Activated CD4-positive, alpha-beta memory T cell treated with anti-CD3 and anti-CD28 coated beads for 36 hours (primary cell): ENCODE measurements at places on chromosomes 16 and 17. TPM values are rescaled to one million over a fixed set of nuclear protein-coding genes. Genes with fewer than 3 reads are reported as not detected.

DNA sequence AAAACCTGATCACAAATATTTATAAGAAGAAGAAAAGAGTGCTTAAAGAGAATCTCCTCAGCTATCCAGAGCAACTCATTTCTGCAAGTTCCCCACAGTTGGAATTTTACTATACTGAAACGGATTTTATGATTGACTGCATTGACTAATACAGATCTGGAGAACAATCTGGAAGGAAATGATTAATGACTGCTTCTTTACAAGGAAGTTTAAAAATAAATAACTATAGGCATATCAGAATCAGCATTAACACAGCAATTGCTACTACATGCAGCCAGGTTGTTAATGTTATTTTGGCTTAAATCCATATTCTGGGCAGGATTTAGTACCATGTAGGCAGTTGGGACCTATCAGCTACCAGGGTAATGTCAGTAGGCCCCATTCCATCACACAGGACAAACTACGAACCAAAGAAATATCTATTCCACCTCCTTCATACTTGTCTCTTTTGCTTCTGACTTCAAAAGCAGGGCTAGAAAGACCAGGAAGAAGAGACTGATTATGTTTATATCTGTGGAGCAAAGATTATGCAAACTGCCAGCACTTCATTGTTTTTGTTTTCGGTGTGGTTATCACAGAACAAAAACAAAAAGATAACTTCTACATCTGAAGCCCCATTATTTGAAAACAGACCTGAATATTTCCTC, 3.9 kb downstream of the SKAP1 start:
- no peak for DNase-seq

DNA sequence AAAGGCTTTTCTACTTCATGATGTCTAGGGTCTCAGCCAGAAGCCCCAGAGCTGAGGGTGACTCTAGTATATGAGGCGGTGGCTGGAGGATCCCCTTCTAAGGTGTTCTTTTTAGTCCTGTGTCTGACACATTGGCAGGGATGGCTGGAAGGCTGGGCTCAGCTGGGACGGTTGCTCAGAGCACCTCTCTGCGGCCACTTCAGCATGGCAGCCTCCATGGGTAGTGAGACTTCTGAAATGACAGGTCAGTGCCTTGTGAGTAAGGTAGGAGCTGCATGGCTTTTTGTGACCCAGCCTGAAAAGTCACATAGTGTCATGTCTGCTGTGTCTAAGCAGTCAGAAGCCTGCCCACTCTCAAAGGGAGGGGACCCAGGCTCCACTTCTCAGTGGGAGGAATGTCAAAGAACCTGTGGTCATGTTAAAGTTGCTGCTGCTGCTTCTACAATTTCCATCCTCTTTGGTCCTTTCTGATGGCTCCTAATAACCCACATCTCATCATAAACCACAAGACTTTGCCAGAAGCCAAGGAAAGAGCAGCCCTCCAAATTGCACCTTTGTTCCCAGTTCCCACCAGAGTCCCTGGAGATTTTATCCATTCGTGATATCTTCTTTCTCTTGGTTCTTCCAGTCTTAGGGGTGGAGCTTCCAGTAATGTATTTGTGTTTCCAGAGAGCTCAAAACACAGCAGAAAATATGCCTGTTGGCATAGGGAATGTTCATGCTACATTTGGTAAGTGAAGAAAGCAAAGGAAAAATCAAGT, 15.4 kb upstream of the KCNG4 start:
- no peak for DNase-seq

DNA sequence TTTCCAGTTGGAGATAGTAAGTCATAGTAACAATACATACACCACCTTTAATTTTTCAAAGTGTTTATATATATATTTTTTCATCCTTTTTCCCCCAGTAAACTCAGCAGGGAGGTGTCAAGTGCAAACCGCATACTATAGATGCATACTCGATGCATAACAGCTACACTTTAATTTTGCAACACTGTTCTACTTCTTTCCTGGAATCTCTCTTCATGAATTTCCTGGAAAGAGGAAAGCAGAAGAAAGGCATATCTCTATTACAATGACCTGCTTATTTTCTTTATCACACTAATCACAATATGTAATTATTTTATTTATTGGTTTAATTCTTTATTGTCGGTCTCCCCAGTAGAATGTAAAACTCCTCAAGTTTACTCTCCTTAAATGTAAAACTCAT, 140.0 kb downstream of the SNX11 start:
- DNase-seq, result no peak

GRCh38 chr17:6506679-6507231, 49.6 kb downstream of the PITPNM3 start:
- DNase-seq, result no peak

DNA sequence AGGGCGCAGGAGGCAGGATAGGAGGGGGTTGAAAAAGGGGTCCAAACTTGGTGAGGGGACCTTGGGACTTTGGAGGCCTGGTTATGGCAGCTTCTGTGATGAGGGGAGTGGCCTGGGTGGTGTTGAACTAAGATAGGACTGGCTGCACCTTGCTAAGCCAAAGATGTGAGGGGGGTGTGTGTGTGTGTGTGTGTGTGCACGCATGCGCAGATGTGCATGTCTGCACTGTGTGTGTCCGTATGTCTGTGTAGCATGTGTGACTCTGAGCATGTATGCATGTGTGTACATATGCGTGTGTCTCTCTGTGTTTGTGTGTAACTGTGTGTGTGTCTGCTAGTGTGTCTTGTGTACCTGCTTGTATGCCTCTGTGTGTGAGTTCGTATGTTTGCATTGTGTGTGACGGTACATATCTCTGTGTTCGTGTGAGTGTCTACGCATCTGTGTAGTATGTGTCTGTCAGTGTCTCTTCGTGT, 4.1 kb downstream of the SLC16A5 start:
- no peak for DNase-seq

DNA sequence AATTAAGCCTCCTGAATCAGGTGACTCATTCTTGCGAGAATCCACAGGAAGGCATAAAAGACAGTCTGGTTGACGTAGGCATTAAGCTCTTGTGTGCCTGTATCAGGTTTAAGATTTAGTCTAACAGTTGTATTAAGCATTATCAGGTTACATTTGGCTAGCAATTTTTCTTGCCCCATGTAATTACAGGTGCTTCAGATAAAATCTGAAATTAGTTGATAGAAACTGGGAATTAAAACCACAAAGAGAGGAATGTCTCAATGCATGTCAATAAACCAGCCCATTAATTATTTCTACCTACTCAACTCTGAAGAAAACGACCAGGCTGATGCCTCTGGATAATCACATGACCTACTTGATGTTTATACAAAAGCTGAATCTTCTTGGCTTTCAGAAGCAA, 217.2 kb downstream of the CA10 start:
- no peak for DNase-seq

Gene TSPOAP1
- total RNA-seq, result 22.7 TPM

GRCh38 chr17:65228734-65229620, 91.8 kb downstream of the RGS9 start:
- DNase-seq, result peak; percentile 76

Gene SLC5A10
- total RNA-seq, result not detected

Gene TNK1
- total RNA-seq, result 3.7 TPM

- DNase-seq, result peak; percentile 12
Measured at GRCh38 chr17:40532520-40533253, 31.3 kb upstream of the TNS4 start.

DNA sequence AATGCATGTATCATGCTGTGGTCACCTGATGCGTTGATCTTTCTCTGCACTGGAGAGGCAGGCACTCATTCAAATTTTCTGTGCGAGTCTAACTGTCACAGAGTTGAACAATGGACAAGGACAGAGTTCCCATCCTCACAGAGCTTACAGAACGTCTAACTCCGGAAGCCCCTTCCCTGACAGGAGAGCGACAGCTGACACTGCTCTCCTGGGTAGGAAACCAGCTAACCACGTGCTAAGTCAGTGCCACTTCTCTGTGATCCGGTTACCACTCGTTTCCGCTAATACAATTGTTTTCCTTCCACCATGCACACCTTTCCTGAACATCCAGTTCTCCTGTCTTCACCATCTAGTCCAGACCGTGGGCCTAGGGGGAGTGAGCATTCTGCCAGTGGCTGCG, 11.3 kb downstream of the KLHDC4 start:
- no peak for DNase-seq

DNA sequence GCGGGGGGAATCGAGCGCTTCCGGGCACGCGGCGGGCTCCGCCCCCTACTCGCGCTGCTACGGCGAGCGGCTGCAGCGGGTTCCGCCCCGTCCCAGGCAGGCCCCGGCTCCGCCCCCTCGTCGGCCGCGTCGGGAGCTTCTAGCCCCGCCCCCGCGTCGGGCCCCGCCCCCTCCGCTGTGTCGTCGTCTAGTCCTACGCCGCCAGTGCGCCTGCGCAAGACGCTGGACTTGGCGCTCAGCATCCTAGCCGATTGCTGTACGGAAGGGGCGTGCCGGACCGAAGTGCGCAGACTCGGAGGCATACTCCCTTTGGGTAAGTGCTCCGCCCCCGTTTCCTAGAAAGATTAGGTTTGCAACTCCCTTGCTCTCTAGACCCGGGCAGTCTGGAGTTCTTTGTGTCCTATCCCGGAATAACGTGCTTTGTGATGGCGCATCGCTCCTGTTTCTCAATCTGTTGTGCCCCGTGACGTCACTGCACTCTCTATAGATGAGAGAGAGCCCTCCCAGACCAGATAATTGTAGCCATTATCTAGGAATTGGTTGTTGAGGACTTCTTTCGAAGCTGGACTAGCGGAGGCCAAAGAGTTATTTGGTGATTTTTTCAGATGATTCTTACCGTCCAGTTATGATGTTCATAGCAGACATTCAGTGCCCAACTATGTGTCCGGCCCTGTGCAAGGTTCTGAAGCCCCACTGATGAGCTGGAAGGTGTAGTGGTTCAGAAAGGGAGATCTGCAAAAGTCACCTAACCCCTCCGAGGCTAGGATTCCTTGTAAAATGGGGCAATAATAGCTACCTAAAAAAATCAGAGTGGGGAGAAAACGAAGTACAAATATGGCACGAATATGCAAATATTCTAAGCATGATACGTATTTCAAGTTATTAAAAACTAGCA, 633 bp downstream of the ARMC5 start:
- DNase-seq, result peak; percentile 100

Gene HP
- not detected for total RNA-seq

DNA sequence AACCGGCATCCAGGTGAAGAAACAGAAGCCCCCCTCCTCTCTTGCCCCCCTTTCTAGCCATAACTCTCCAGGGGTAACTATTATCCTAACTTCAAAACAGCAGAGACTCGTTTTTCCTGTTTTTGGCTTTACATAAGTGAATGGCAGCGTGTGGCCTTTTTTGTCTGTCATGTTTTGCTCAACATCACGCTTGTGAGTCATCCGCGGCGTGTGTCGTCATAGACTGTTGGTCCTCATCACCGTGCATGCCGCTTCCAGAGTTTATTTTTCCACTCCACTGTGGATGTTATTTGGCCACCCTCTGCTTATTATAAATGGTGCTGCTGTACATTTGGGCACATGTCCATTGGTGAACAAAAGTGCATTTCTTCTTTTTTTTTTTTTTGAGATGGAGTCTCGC, 52.6 kb downstream of the ERN1 start:
- DNase-seq, result no peak

Gene UMOD
- total RNA-seq, result not detected

Gene CDIP1
- total RNA-seq, result 25.7 TPM

DNA sequence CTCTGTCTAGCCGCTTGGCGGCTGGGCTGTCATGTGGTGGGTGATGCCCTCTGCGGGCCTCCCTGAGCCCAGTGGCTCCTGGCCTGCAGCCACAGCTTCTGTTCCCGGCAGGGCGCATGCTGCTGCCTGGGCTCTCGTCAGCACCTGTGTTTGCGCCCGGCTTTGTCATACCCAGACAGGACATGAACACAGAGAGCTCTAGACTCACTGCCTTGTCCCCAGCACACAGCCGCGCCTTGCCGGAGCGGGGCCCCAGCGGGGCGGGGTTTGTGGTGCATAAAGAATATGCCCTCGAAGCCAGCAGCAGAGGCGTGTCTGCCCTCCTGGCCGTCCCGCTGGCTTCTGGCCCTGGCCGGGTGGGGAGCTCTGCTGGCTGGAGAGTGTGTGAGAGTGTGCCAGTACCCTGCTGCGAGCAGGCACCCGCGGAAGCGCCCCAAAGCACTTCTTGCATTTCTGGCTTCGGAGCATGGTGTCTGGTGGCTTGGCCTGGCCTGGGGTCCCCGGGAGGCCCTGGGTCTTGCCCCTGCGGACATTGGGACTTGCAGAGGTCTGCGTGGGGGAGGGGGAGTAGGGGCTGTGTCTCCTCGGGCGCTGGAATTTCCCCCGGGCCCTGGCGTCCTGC, 14.4 kb downstream of the ASPSCR1 start:
- DNase-seq, result no peak

DNA sequence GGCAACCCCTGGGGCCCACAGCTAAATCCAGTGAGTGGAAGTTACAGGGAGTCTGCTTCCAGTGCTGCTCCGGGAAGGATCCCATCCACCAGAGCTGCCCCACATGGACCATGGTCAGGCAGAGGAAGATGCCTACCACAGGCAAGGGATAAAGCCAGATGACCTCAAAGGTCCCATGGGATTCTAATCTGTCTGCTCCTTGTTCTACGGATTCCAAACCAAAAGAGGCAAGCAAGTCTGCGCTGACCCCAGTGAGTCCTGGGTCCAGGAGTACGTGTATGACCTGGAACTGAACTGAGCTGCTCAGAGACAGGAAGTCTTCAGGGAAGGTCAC, 1.4 kb downstream of the CCL4L2 start:
- no peak for DNase-seq

DNA sequence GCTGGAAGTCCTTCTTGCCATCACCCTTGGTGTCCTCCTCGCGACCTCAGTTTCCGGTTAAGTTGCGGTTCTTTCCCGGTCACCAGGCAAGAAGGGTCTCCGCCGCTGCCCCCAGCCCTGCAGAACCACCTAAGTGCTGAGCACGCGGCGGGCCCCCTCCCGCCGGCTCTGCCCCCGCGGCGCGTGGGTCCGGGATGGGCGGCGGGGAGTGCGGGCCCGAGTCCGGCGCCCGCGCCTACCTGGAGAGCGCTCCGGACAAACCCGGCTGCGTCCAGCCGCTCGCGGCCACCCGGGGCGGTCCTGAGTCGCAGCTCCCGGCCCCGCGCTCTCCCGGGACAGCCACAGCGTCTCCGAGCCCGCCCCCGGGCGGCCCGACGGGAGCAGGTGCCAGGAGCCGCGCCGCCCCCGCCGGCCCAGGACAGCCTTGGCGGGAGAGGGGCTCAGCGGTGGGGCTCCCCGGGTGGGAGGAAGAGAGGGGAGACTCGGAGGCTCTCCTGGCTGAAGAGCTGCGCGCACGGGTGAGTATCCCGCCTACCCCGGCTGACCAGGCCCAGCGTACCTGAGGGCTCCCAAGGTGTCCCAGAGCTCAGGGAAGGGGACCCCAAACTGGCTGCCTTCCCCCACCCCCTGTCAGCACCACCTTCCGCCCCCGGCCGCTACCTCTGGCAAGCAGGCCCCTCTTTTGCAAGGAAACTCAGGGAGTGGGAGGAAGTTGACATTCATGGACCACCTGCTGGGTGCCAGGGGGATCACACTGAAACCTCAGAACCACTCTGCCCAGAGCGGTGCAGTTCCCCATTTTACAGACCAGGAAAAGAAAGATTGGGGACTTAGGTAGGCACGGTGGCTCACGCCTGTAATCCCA, 22.2 kb upstream of the C17orf113 start:
- DNase-seq, result no peak

GRCh38 chr17:77246110-77247047, 105.6 kb downstream of the SEC14L1 start:
- DNase-seq, result no peak
